ENCODE measurements at places on chromosomes 7 and 10.
A peak's percentile ranks its signal among the peaks of the same experiment; 100 is the strongest.

DNA sequence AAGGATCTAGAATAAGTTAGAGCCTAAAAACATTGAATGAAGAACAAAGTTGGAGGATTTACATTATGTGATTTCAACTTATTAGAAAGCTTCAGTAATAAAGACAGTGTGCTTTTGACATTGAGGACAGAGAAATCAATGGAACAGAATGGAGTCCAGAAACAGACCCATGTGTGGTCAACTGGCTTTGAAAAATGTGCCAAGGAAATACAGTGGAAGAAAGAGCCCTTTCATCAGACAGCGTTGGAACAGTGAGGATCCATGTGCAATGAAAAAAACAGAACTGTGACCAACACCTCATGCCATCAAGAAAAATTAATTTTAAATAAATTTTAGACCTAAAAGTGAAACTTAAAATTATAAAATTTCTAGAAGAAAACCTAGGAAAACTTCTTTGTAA is 50.6 kb upstream of the LRRC18 start:
- no peak for DNase-seq

GRCh38 chr7:38492010-38492409 is 139.2 kb downstream of the AMPH start:
- no peak for DNase-seq

DNA sequence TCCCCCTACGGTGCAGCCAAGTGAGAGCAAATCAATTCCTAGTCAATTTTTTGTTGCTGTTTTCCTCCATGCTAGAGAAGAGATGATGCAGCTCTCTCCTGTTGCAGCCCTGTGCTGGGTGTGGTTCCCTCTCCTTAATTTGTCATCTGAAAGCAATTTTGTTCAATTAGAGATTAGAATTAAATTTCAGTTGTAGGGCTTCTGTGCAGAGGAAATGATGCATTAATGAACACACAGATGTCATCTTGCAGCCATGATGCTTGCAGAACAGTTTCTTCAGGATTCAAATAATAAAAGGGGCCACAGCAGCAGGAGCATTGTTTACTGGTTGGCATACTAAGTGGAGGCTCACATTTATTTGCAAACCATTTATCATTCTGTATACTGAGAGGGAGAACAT is 266.0 kb downstream of the AUTS2 start:
- DNase-seq, result no peak

DNA sequence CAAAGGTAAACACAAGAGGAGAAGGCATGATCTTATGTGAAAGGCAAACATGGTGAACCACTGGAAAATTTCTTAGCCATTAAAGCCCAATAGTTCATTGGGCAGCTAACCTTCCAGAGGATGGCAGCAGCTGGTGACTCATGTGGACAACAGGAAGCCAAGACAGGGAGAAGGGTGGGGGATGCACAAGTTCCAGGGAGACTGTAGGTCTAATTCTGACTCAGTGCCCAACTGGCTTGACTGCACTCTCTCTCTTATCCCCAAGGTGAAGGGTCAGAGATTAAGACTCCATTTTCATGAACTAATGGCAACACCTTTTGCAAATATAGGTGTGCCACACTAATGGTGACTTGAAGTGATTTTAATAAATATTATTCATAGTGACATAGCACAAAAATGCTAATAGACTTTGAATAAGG is 47.9 kb upstream of the SLC35B4 start:
- DNase-seq, result peak; percentile 94

DNA sequence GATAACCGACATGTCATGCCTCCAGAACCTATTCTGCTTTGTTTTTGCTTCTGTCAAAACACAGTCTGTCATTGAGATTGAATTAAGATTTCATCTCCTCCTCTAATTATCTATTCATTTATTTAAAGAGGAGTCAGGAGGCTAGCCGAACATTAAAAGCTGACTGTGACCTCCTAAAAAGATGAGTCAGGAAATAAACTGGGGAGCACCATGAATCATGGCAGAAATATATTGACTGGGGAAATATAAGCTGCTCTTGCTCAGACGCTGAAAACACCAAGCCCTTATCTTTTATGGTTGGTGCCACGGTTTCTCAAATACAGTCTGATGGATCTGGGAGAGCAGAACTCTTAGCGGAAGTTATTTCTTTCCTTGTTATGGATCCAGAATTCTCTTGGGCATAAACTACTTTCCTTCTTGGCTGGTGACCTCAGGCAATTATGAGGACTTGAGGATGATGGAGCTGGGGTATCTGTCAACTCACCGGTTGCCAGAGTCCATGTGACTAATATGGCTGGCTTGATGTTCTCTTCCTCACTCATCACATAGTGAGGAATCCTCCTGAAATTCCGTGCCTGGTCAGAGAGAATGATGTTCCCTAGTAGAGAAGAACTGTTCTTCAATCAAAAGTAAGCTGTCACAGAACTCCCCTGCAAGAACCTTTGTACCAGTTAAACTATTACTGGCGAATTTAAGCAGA is 307.6 kb upstream of the PHYHIPL start:
- DNase-seq, result peak; percentile 20

DNA sequence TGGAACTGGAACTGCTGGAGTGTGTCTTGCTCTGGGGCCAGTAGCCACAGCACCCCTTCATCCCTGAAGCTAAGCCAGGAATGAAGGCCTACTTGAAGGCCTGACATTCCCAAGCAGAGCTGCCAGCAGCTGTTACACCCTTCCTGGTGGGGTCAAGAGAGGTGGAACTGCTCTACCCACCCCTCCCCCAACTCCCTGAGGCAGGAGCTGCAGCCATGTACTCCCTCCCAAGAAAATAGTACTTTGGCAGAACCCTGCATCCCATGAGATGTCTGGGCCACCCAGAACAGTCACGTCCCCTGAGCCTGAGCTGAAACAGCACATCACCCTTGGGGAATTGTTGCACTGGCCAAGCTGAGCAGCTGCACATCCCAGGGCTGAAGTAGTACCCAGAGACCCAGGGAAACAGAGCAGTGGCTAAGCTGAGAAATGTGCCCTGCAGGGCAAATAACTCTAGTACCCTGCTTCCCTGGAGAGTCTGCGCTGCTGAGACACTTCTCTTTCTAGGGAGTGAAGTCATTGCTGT is 63.4 kb upstream of the PLA2G12B start:
- peak; percentile 33 for DNase-seq

DNA sequence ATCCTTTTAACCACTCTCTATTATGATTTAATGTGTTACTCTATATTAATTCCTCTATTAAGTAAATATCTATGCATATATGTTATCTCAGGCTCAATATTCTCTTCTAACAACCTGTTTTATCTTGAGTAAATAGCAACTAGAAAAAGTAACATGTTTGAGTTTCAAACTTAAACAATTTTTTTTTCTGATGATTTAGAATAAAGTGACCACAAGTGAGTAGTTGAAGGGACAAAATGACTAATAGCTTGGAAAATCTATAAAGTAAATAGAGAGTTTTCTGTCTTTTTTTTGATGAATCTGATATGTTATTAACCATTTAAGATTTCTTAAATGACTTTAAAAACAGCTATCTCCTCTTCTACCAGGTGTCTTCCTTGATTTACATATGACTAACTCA is 483.8 kb downstream of the TFEC start:
- DNase-seq, result no peak

GRCh38 chr10:125049216-125049881 is 107.4 kb downstream of the ZRANB1 start:
- DNase-seq, result no peak

- no peak for DNase-seq
Measured at GRCh38 chr7:129719980-129720732, 108.6 kb downstream of the NRF1 start.

DNA sequence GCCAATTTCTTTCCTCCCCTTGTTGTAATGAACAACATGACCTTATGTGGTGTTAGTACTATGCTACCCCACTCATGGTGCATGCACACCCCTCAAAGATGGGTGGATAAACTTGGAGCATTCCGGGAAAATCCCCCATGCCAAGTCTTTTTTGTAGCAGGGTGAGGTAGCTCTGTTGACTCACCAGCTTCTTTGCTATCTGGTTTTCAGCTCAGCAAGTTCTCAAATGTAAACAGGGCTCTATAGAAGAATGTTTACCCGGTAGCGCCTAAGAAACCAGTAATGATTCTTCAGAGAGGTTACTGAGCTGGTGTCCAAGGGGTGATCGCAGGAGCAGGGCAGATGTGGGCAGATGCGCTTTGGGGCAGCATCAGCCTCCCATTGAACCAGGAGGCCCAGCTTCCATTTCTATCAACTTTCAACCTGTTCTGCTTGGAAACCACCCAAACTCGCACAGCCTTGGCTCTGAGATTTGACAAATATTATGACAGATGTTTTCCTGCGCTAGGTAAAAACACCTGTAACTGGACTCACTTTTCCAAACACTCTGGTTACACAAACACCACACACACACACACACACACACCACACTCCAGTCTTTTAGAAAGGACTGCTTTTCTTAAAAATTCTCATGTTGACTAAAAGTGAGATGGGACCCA is 87.8 kb downstream of the ZRANB1 start:
- peak; percentile 59 for DNase-seq

GRCh38 chr10:72026278-72027111 is 61.9 kb downstream of the SPOCK2 start:
- DNase-seq, result no peak

GRCh38 chr7:2953588-2954407 is 89.9 kb downstream of the CARD11 start:
- no peak for DNase-seq

- no peak for DNase-seq
Measured at GRCh38 chr10:88033385-88033784, 170.0 kb downstream of the PTEN start.

- peak; percentile 57 for DNase-seq
Measured at GRCh38 chr7:96952974-96953391, 52.4 kb upstream of the DLX6 start.

DNA sequence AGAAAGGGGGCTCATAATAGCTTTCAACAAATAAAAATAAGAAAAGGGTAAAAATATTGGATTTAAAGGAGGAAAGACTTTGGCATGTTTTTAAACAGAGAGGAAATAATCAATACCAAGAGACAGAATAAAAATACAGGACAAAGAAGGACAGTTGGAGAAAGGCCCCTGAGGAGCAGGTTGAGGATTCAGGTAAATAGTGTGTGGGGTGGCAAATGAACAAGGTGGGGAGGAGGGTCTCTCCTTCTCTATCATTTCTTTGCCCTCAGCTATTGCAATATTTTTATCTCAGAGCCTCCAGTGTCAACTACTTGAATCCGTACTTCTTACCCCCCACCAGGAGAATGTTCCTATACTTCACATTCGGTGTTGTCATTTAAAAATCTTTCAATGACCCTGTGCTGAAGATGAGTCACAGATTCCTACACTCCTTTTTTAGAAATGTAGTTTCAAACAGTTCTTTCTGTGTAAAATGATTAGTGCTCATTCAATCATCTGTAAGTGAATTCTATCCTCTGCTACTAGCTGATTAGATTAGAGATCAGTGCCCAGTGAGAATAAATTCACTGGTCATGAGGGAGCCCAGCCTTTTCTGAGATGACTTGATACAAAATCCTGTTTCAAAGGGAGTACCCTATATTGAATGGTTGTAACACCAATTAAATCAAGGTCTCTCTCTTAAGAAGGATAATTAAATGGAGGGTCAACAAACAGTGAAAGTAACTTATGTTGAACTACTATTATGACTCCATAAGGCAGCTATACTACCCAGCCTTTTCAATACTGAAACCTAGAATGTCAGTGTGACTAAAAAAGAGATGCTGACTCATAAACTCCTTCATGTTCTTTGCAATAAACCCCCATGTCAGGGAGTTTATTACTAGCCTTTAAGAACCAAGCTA is 50.4 kb upstream of the WNT16 start:
- DNase-seq, result peak; percentile 56

GRCh38 chr7:129519464-129519863 is 17.1 kb downstream of the SMKR1 start:
- no peak for DNase-seq

DNA sequence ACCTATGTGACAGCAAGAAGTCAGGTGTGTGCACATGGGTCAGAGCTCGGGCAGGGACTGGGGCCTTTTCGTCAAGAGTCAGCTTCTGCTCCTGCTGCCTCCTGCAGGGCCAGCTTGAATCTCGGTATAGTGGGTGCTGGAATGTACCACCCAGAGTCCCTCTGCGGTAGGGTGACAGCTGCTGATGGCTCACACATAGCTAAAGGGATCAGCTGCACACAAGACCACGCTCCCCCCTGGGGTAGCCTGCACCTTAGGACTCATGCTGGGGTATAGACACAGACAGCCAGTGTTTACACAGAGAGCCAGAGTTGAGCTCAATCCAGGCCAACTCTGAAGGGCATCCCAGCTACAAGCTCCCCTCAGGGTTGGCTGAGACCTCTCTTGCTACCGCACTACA is 14.0 kb upstream of the COL13A1 start:
- no peak for DNase-seq

DNA sequence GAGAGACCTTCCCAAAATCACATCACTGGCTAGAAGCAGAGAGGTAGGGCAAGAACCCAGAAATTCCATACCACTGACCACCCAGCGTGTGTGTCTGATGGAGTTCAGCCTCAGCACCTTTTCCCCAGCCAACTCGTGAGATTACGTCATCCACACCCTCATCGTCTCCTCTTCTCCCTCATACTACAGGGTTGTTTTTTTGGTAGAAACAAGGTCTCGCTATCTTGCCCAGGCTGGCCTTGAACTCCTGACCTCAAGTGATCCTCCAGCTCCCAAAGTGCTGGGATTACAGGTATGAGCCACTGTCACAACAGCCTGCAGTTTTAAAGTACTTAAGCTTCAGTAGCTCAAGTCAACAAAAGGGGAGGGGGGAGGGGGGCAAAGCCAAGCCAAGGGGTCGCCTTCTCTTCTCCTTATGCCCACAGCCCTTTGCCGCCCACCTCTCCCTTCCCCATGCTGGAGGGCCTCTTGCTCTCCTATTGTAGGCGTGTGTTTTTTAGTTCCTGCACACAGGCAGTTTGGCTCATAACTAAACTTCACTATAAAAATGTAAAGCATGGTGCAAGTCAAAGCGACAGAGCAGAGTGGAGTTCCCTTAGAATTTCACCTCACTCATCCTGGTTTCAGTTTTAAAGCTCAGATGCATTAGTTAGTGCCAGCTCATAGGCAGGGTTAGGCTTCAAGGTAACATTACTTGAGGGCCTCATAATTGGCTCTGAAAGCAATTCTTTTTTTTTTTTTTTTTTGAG is 5.2 kb upstream of the PRDX3 start:
- no peak for DNase-seq

GRCh38 chr7:18655506-18655905 is 160.0 kb downstream of the HDAC9 start:
- no peak for DNase-seq

GRCh38 chr7:141563956-141564623 is 12.9 kb downstream of the AGK start:
- peak; percentile 6 for DNase-seq

- DNase-seq, result no peak
Measured at GRCh38 chr10:23094786-23095403, 484 bp upstream of the MSRB2 start.

- DNase-seq, result no peak
Measured at GRCh38 chr10:95395947-95396449, 105.2 kb upstream of the PDLIM1 start.

- peak; percentile 47 for DNase-seq
Measured at GRCh38 chr10:127243490-127244272, 47.3 kb upstream of the INSYN2A start.
